Stimulated activated CD8-positive, alpha-beta memory T cell treated with anti-CD3 and anti-CD28 coated beads, Interleukin-7, amount 100 ng/mL, for 1 hour (primary cell): ENCODE measurements at places on chromosomes 2 and 18.

DNA sequence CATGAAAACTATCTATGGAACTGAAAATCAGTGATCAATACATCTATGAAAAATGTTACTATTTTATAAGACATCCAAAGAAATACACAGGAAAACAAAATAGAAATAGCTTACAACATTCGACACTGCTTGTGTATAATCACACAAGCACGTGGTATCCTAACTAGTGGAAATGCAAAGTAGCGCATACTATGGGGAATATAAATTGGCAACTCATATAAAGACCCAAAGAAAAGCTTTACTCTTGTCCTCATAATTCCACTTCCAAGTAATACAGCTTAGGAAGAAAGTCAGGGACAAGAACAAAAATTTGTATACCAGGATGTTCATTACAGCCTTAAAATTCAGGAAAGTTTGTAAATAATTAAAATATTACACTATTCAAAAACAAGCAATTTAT lies 384.6 kb downstream of the NRXN1 start:
- no peak for DNase-seq

GRCh38 chr2:31255911-31256571 lies 22.1 kb downstream of the EHD3 start:
- DNase-seq, result no peak

DNA sequence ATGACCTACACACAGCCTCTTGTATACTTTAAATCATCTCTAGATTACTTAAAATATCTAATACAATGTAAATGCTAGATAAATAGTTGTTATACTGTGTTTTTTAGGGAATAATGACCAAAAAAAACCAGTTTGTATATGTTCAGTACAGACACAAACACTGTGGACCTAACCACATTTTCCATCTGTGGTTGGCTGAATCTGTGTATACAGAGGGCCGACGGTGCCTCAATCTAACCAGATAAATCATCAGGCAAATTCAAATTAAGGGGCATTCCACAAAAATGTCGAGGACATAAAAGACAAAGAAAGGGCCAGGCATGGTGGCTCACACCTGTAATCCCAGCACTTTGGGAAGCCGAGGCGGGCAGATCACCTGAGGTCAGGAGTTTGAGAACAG lies 14.1 kb downstream of the MGAT4A start:
- no peak for DNase-seq

- DNase-seq, result no peak
Observed at GRCh38 chr2:147550995-147551731, 293.7 kb upstream of the ACVR2A start.

- DNase-seq, result no peak
Observed at GRCh38 chr2:70626254-70626990, 72.8 kb upstream of the TGFA start.
